ENCODE measurements at places on chromosomes 3 and 15. TPM values are rescaled to one million over a fixed set of nuclear protein-coding genes. Genes with fewer than 3 reads are reported as not detected.

The RGMA gene
- 0.10 TPM for total RNA-seq

The TMEM212 gene
- total RNA-seq, result not detected

The HRG gene
- not detected for total RNA-seq

The C3orf49 gene
- total RNA-seq, result not detected

The LRRIQ4 gene
- total RNA-seq, result 0.19 TPM

The CLRN1 gene
- total RNA-seq, result not detected

The TRPM1 gene
- 0.38 TPM for total RNA-seq

The MEX3B gene
- 13.1 TPM for total RNA-seq

The TEX9 gene
- total RNA-seq, result 1.3 TPM

The STAC gene
- total RNA-seq, result 0.57 TPM

The NEK10 gene
- total RNA-seq, result 11.6 TPM

The BCL6 gene
- total RNA-seq, result 8.0 TPM

The TMC3 gene
- not detected for total RNA-seq

The A4GNT gene
- total RNA-seq, result not detected

The SLC12A1 gene
- not detected for total RNA-seq

The TRIM42 gene
- not detected for total RNA-seq

The MME gene
- 18.3 TPM for total RNA-seq

The GOLIM4 gene
- total RNA-seq, result 38.7 TPM

The GABRR3 gene
- not detected for total RNA-seq

The GOLGA6L10 gene
- 0.65 TPM for total RNA-seq
